ENCODE measurements at places on chromosomes 5 and 9. TPM values are rescaled to one million over a fixed set of nuclear protein-coding genes. Genes with fewer than 3 reads are reported as not detected.

The AGXT2 gene
- total RNA-seq: not detected

The BARHL1 gene
- not detected for total RNA-seq

The KIF4B gene
- not detected for total RNA-seq

The PAM gene
- 528 TPM for total RNA-seq

The KIF24 gene
- total RNA-seq: 0.74 TPM

The HTR1A gene
- total RNA-seq: not detected

The WDR5 gene
- 19.9 TPM for total RNA-seq

The MCCC2 gene
- 23.3 TPM for total RNA-seq

The RMRP gene
- 966 TPM for total RNA-seq

The ST8SIA4 gene
- total RNA-seq: 0.54 TPM

The ANKRD18B gene
- total RNA-seq: not detected

The FYB1 gene
- 0.54 TPM for total RNA-seq

The SPINK13 gene
- total RNA-seq: not detected

The FOXD1 gene
- 0.74 TPM for total RNA-seq

The XRCC4 gene
- 27.7 TPM for total RNA-seq

The ANXA6 gene
- 194 TPM for total RNA-seq

The LCP2 gene
- total RNA-seq: not detected

The SLC36A3 gene
- not detected for total RNA-seq

The TXNDC8 gene
- not detected for total RNA-seq

The UTP15 gene
- 31.2 TPM for total RNA-seq

The PARP8 gene
- 8.2 TPM for total RNA-seq

The PCDHB13 gene
- 0.27 TPM for total RNA-seq

The GGTA1 gene
- total RNA-seq: 0.18 TPM

The MAPKAP1 gene
- total RNA-seq: 90.6 TPM

The SOX30 gene
- not detected for total RNA-seq

The CNTNAP3B gene
- 6.4 TPM for total RNA-seq

The SURF1 gene
- total RNA-seq: 25.1 TPM

The HTR4 gene
- not detected for total RNA-seq

The PPP3R2 gene
- total RNA-seq: not detected

The C9orf153 gene
- 0.45 TPM for total RNA-seq

The CNTNAP3 gene
- 25.7 TPM for total RNA-seq

The CCL27 gene
- total RNA-seq: not detected

The FOXE1 gene
- not detected for total RNA-seq

The SHOC1 gene
- 0.09 TPM for total RNA-seq

The RNF208 gene
- 0.45 TPM for total RNA-seq

The GPBP1 gene
- 113 TPM for total RNA-seq

The MSX2 gene
- under 0.01 TPM for total RNA-seq

The ENG gene
- 62.0 TPM for total RNA-seq

The NDUFS4 gene
- 200 TPM for total RNA-seq
